ENCODE measurements at places on chromosomes 2 and 18. TPM values are rescaled to one million over a fixed set of nuclear protein-coding genes. Genes with fewer than 3 reads are reported as not detected.

- no peak overlapping the region for H3K27ac ChIP-seq
- no peak overlapping the region for H3K4me3 ChIP-seq
- H3K36me3 ChIP-seq, result no peaks in the 10 kb centered on the region
- no peak for DNase-seq
These were observed 280.7 kb upstream of the HNRNPA3 start for GRCh38 chr2:176931588-176932563.

Gene TRIB2
- total RNA-seq, result 326 TPM

Gene LOXHD1
- not detected for total RNA-seq

GRCh38 chr2:3073704-3074103 lies 303.9 kb downstream of the EIPR1 start:
- DNase-seq, result no peak
- no peaks in the 10 kb centered on the region for H3K4me1 ChIP-seq
- no peak overlapping the region for H3K27ac ChIP-seq
- no peaks in the 10 kb centered on the region for H3K36me3 ChIP-seq

DNA sequence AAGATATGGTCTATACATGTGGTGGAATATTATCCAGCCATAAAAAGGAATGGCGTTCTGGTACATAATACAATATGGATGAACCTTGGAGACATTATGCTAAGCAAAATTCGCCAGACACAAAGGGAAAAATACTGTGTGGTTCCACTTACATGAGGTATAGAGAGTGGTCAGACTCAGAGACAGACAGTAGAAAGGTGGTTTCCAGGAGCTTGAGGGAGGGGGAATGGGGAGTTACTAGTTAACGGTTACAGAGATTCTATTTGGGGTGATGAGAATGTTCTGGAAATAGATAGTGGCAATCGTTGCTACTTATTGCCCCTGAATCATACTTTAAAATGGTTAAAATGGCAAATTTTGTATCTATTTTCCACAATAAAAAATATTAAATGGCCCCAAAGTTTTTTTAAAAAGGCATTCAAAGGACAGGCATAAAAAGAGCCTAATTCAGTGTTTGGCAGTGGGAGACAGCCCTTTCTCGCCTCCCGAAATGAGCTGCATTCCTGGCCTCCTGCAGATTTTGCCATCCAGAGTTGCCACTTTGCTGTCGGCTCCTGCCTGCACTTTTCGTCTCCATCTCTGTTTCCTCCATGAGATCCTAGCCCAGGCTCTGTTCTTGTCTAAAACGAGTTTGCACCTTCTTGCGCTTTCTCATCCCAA lies 13.5 kb downstream of the TNFRSF11A start:
- H3K27me3 ChIP-seq, result no peaks in the 10 kb centered on the region
- no peaks in the 10 kb centered on the region for H3K4me1 ChIP-seq
- no peak overlapping the region for H3K4me3 ChIP-seq
- no peak for DNase-seq

Gene INPP5D
- 40.4 TPM for total RNA-seq

- H3K27me3 ChIP-seq, result no peaks in the 10 kb centered on the region
- DNase-seq, result no peak
- no peak overlapping the region for H3K27ac ChIP-seq
These were observed 149.0 kb upstream of the REV1 start for GRCh38 chr2:99638791-99639190.

Gene STRADB
- 20.7 TPM for total RNA-seq

- DNase-seq, result no peak
- H3K27ac ChIP-seq, result no peak overlapping the region
- no peak overlapping the region for H3K4me3 ChIP-seq
- no peaks in the 10 kb centered on the region for H3K36me3 ChIP-seq
- H3K27me3 ChIP-seq, result no peaks in the 10 kb centered on the region
- H3K4me1 ChIP-seq, result no peaks in the 10 kb centered on the region
These were observed 350.7 kb upstream of the SYT4 start for GRCh38 chr18:43627848-43628530.

Gene MC4R
- not detected for total RNA-seq

GRCh38 chr2:28387082-28387960 lies 5.3 kb upstream of the FOSL2 start:
- H3K27me3 ChIP-seq, result no peaks in the 10 kb centered on the region
- H3K36me3 ChIP-seq, result no peaks in the 10 kb centered on the region
- DNase-seq, result no peak
- peaks cover 12% of the 10 kb centered on the region for H3K4me1 ChIP-seq
- H3K27ac ChIP-seq, result no peak overlapping the region

Gene GAD1
- 1.2 TPM for total RNA-seq

GRCh38 chr2:205076405-205076804 lies 531.1 kb downstream of the PARD3B start:
- no peak for DNase-seq
- H3K27ac ChIP-seq, result no peak overlapping the region
- H3K4me3 ChIP-seq, result no peak overlapping the region
- H3K36me3 ChIP-seq, result no peaks in the 10 kb centered on the region
- no peaks in the 10 kb centered on the region for H3K27me3 ChIP-seq
- no peaks in the 10 kb centered on the region for H3K4me1 ChIP-seq

GRCh38 chr2:173357346-173357745 lies 2.7 kb downstream of the CDCA7 start:
- no peak overlapping the region for H3K4me3 ChIP-seq
- H3K27ac ChIP-seq, result no peak overlapping the region
- peaks cover 25% of the 10 kb centered on the region for H3K4me1 ChIP-seq
- DNase-seq, result no peak
- no peaks in the 10 kb centered on the region for H3K36me3 ChIP-seq
- H3K27me3 ChIP-seq, result no peaks in the 10 kb centered on the region

DNA sequence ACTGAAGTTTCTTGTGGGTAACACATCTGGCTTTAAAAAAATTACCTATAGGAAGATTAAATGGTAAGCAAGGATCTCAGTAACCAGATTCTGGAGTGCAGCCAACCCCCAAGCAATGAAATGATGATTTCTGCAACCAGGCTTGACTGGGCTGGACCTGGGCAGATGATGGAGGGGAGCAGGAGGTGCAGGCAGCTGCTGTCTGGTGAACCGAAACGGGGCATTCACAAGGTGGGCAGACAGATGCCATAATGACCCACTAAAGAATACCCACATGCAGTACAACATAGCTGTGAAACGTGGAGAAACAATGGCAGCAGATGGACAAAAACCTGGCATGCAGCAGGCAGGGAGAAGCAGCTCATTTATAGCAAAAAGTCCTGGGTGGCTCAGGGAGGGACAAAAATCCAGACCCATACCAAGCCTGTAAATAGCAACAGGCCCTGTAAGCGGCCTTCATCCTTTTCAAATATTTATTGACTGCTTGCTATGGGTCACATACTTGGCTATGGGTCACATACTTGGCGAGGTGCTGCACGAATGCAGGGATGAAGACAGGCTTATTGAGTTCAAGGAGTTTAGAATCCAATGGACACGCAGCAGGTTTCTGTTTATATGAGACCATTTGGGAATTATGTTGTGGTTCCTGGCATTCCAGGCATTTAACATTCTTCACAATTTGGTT lies 244.7 kb downstream of the HRH4 start:
- H3K36me3 ChIP-seq, result no peaks in the 10 kb centered on the region
- H3K4me3 ChIP-seq, result no peak overlapping the region
- H3K27me3 ChIP-seq, result no peaks in the 10 kb centered on the region
- peaks cover 6% of the 10 kb centered on the region for H3K4me1 ChIP-seq

DNA sequence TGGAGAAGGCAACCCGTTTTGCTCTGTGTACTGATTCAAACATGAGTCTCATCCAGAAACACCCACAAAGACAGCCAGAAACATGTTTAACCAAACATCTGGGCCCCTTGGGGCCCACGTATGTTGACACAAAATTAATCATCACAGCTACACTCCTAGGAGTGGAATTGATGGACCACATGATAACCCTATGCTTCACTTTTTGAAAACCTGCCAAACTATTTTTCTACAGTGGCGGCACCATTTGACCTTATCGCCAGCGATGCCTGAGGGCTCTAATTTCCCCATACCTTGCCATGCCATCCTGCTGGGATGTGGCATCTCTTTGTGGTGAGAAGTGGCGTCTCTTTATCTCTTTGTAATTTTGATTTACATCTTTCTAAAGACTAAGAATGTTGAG lies 38.5 kb downstream of the PSMG2 start:
- no peak for DNase-seq
- no peaks in the 10 kb centered on the region for H3K36me3 ChIP-seq
- no peaks in the 10 kb centered on the region for H3K4me1 ChIP-seq
- no peak overlapping the region for H3K4me3 ChIP-seq
- H3K27ac ChIP-seq, result no peak overlapping the region
- no peaks in the 10 kb centered on the region for H3K27me3 ChIP-seq

Gene INSIG2
- 10.5 TPM for total RNA-seq

GRCh38 chr2:73987109-73987947 lies 2.6 kb downstream of the TET3 start:
- H3K27me3 ChIP-seq, result no peaks in the 10 kb centered on the region
- no peaks in the 10 kb centered on the region for H3K36me3 ChIP-seq
- H3K4me1 ChIP-seq, result no peaks in the 10 kb centered on the region

GRCh38 chr2:187590175-187590574 lies 35.9 kb upstream of the TFPI start:
- no peaks in the 10 kb centered on the region for H3K4me1 ChIP-seq
- H3K36me3 ChIP-seq, result no peaks in the 10 kb centered on the region
- H3K27me3 ChIP-seq, result no peaks in the 10 kb centered on the region
- DNase-seq, result no peak

- no peak overlapping the region for H3K4me3 ChIP-seq
- no peak for DNase-seq
- H3K4me1 ChIP-seq, result no peaks in the 10 kb centered on the region
- H3K27me3 ChIP-seq, result no peaks in the 10 kb centered on the region
These were observed 347.3 kb upstream of the CDH7 start for GRCh38 chr18:65403534-65403933.

GRCh38 chr2:85524336-85524908 lies 14.5 kb upstream of the MAT2A start:
- no peak overlapping the region for H3K4me3 ChIP-seq
- H3K27me3 ChIP-seq, result no peaks in the 10 kb centered on the region
- no peaks in the 10 kb centered on the region for H3K36me3 ChIP-seq
- DNase-seq, result no peak

Gene VSNL1
- total RNA-seq, result 1.2 TPM

- no peak for DNase-seq
- H3K36me3 ChIP-seq, result no peaks in the 10 kb centered on the region
- H3K27ac ChIP-seq, result no peak overlapping the region
- H3K4me1 ChIP-seq, result peaks cover 17% of the 10 kb centered on the region
These were observed 4.6 kb downstream of the MARCHF7 start for GRCh38 chr2:159716857-159717256.

- H3K36me3 ChIP-seq, result peaks cover 8% of the 10 kb centered on the region
- H3K4me3 ChIP-seq, result no peak overlapping the region
- H3K4me1 ChIP-seq, result no peaks in the 10 kb centered on the region
- no peak overlapping the region for H3K27ac ChIP-seq
- H3K27me3 ChIP-seq, result no peaks in the 10 kb centered on the region
These were observed 178.7 kb downstream of the LCLAT1 start for GRCh38 chr2:30625701-30626100.

Gene GALNT13
- not detected for total RNA-seq

DNA sequence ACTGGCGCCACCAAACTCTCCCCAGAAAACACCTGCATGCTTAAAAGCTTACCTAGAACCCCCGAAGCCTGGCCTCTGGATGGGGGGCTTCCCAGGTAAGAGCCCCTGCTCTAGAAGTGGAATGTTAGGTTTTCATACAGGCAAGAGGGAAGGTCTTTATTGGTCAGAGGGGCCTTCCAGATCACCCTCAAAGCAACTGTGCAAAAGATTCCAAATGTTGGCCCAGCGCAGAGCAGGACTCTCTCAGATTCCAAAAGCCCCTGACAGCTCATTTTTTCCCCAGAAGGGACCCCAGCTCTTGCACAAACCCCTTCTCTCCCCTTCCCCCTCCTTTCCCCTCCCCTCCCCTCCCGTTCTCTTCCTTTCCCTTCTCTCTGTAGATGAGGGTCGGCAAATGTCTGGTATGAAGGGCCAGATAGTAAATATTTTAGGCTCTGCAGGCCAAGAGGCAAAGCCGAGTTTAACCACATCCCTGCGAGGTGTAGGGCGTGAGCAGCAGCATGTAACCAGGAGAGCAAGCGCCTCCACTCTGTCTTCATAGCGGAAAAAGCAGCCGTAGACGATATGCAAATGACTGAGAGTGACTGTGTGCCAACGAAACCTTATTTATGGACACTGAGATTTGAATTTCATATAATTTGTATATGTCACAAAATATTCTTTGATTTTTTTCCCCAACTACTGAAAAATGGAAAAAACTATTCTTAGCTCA lies 116.9 kb downstream of the SMAD7 start:
- no peaks in the 10 kb centered on the region for H3K27me3 ChIP-seq
- no peak overlapping the region for H3K4me3 ChIP-seq
- H3K4me1 ChIP-seq, result no peaks in the 10 kb centered on the region
- no peaks in the 10 kb centered on the region for H3K36me3 ChIP-seq
- DNase-seq, result no peak
- no peak overlapping the region for H3K27ac ChIP-seq

DNA sequence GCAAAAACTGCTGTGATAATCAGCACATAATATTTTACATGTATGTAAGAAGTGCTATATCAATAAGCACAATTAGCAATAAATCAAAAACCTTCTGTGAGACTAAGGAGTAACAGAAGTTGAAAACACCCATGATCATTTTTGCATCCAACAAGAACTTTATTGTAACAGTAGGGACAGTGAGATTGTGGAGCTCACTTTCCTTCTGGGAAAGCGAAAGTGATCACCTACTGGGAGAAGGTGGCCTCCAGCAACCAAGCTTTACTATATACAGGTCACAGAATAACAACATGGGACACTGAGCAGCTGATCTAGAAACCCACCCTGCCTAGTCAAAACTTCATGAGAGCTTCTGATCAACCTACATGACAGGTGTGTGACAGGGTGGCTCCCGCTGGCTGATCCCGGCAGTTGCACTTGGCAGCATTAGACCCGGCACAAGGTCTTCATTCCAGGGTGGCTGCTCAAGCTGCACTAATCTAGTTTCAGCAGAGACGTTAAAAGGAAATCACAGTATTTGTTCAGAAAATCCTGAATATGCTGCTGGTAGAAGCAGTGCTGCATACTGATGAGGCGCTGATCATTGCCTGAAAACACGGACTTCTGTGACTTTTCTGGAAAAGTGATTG lies 63.5 kb upstream of the ARL5A start:
- no peak overlapping the region for H3K4me3 ChIP-seq
- no peaks in the 10 kb centered on the region for H3K36me3 ChIP-seq
- no peak overlapping the region for H3K27ac ChIP-seq
- H3K4me1 ChIP-seq, result no peaks in the 10 kb centered on the region
- no peaks in the 10 kb centered on the region for H3K27me3 ChIP-seq
- no peak for DNase-seq

DNA sequence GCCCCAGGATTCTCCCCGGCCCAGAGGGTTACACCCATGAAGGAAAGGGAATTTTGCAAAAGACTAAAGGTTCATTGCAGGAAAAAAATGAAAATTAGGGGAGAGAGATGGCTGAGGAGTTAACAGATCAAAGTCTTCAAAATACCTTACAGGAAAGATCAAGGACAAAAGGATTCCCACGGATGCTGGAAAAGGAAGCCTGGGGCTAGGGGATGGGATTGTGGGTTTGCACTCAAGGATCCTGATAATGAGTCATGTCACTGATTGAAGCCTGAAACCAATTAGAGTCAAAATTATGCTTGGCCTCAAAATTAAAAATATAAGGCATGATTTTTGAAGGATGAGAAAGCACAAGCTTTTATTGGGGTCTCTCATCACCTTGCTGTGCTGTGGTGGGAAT lies 32.6 kb upstream of the COPS8 start:
- H3K27me3 ChIP-seq, result no peaks in the 10 kb centered on the region
- H3K4me3 ChIP-seq, result no peak overlapping the region
- DNase-seq, result no peak
- no peak overlapping the region for H3K27ac ChIP-seq
- no peaks in the 10 kb centered on the region for H3K36me3 ChIP-seq

- H3K4me3 ChIP-seq, result no peak overlapping the region
- peaks cover 80% of the 10 kb centered on the region for H3K36me3 ChIP-seq
- H3K27me3 ChIP-seq, result no peaks in the 10 kb centered on the region
- H3K4me1 ChIP-seq, result no peaks in the 10 kb centered on the region
- no peak overlapping the region for H3K27ac ChIP-seq
These were observed 169.4 kb upstream of the OTX1 start for GRCh38 chr2:62881162-62881795.
